ENCODE measurements at places on chromosomes 13 and 19.

GRCh38 chr19:4044990-4045465 is 21.7 kb downstream of the ZBTB7A start:
- no peak for DNase-seq

DNA sequence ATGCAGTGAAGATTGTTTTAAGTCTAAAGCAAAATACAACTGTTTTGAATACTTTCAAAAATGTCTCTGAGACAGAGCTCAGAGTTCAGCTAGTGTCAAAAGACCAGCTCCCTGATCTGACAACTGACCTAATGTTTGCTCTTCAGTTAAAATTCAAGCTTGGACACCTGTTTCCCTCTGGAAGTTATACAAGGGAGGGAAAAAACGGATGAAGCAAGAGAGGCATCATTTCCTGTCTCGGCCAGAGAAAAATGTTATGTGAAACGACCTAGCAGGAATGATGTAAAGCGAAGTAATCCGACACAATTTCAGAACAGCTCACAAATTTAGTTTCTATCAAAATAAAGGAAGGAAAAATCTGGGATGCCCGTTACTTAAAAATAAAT is 59.4 kb downstream of the ZAR1L start:
- no peak for DNase-seq

DNA sequence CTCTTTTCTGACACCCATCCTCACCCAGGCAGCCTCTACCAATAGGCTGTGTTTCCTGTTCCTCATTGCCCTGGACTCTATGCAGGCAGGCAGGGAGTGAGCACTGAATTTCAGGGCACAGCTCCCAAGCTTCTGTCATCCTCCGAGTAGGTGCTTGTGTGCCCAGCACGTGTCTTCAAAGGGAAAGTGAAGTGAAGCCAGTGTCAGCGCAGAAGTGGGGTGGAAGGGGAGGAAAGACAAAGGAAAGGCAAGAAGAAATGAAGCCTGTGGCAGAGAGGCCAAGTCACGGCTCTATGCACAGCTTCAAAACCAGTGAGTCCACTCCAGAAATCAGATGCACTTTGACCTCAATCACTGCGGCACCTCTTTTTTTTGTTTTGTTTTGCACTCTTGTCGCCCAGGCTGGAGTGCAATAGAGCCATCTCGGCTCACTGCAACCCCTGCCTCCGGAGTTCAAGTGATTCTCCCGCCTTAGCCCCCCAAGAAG is 16.9 kb downstream of the CEBPA start:
- DNase-seq, result no peak

DNA sequence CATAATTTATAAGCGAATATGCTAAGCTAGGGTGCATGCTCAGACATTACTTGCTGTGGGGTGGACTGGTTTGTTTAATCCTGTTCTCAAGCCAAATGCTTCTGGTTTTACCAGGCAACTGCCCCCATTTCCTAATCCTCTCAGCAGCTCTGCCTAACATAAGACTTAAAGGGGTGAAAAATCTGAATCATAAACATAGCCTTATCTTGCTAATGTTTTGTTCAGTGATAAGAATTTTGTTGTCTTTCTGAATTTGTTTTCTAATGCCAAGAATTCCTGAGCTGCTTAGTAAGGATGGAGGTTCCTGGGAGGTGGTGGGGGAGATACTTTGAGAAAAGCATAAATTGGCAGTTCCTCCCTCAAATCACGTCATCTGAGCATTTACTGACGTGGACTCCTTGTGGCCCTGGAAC is 42.7 kb downstream of the ING1 start:
- no peak for DNase-seq

DNA sequence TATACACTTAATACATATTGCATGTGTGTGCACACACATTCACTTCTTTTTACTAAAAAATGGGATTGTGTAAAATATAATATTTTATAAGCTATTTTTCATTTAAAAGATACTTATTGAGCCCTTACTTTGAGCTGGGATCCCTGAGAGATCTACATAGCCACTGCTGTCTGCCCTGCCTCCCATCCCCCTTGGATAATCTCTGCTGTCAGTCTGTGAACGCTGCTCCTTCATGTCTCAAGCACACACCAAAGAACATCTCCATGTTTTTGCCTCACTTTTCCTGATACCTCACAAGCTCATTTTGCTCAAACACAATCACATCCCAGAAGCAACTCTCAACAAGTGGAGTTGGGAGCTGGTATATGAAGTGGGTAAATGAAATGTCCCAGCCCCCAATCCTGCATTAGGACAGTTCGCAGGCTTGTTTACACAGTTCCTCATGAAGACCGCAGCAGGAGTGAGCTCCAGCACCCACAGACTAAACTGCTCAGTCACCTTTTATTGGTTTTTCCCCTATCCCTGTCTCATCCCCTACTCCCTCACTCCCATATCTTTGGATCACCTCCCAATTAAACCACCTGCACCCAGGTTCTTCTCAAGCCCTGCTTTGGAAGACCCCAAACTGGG is 108.3 kb upstream of the FRY start:
- no peak for DNase-seq

DNA sequence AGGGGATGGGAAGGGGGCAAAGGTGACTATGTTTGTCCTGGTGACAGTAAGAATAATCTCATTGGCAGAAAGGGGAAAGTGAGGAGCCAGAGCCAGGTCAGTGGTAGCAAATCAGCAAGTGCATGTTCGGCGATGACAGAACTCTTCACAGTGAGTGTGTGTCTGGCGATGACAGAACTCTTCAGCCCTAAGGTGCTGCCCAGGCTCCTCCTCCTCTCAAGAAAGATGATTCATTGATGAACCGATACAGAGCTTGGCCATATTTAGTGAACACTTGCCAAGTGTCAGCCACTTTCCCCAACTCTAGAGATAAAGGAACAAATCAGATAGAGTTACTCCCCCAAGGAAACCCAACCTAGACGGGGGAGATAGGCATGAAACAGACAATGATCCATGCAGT is 199.3 kb upstream of the UBL3 start:
- peak; percentile 7 for DNase-seq

DNA sequence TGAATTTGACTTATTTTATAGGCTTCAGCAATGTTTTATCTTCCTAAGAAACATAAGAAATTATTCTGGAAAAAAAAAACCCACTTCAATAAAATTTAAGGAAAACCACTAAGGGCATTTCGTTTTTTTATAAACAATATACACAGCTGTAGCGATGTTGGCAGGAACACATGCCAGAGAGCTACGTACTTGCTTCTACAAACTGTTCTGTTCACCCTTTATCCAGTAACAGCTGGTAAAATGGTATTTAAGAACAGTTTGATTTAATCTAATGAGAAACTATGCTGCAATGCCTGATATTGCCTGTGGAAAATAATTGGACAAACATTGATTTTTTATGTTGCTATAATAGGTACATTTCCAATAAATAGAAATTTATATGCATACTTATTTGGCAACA is 137.2 kb upstream of the DACH1 start:
- no peak for DNase-seq

- DNase-seq, result peak; percentile 42
Observed at GRCh38 chr13:101757446-101758039, 305.1 kb downstream of the ITGBL1 start.

DNA sequence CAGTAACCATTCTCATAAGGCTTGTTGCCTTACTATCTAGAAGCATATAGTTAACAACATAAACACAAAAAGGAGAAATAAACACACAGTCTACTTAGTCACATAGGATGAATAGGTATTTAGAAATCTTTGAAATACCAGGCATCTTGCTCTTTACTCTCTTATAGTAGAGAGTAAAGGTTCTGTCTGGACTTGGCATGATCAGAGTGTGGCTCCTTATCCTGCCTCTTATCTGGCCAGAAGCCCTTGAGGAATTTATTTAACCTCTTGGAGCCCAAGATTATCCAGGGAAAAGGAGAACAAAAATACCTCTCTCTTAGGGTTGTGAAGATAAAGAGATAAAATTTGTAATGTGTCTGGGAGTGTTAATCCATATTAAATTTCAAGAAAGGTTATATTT is 100.2 kb upstream of the MBNL2 start:
- no peak for DNase-seq

DNA sequence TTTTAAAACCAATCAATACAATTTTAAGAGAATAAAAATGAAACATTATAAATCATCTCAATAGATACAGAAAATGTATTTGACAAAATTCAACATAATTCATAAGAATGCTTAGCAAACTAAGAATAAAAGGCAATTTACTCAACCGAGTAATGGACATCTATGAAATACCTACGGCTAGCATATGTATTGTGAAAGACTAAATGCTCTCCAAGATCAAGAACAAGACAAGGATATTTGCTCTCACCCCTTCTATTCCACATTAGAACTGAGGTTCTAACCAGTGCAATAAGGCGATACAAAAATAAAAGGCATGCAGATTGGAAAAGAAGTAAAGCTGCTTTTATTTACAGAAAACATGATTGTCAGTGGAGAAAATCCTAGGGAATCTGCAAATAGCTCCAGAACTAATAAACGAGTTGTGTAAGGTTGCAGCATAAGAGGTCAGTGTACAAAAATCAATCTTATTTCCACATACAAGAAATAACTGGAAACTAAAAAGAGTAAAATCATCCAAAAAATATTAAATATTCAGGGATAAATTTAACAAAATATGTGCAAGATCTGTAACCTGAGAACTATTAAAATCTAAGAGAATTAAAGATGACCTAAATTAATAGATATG is 16.4 kb downstream of the KATNAL1 start:
- no peak for DNase-seq

DNA sequence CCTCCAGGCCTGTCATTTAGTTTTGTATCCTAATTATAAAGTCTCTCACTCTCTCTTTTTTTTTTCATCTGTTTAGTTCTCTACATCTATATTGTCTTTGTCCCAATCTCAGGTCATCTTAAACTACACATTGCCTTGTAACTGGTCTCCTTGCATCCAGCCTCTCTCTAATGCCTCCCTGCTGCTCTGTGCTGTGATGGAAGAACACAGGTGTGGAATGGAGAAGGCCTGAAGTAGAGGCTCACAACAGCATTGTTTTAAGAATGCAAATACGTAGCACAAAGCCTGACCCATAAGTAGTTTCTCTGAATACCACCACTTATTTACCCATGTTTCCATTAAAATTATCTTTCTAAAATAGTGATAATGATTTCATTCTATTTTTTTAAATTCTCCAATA is 108.8 kb upstream of the FRY start:
- no peak for DNase-seq

GRCh38 chr19:2062770-2063169 is 11.7 kb upstream of the MKNK2 start:
- DNase-seq, result no peak

- no peak for DNase-seq
Observed at GRCh38 chr13:46858776-46859175, 38.1 kb downstream of the HTR2A start.

Measured in CD4-positive, alpha-beta T cell treated with Interleukin-12 subunit alpha and Interleukin-12 subunit beta, for 1 hour (primary cell).